ENCODE measurements at places on chromosomes 16 and 17.

DNA sequence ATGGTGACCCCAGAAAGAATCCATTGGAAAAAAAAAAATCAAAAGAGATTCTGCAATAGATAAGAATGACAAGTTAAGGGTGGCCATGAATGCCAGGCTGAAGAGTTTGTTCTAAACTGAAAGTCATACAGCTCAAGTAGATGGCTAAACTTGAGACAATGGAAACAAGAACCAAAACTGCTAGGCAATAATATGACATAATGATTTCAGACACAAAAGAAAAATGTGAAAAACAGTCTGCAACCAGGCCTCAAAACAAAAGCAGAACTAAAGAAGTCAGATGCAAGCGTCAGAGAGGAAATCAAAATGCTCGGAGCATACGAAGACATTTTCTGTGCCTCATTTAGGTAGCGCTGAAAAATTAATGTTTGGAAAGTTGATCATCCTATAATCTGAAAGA lies 54.4 kb upstream of the YPEL2 start:
- no peak for DNase-seq

GRCh38 chr16:10971560-10971961 lies 27.2 kb downstream of the CLEC16A start:
- no peak for DNase-seq

GRCh38 chr16:81502396-81503070 lies 57.9 kb downstream of the CMIP start:
- DNase-seq, result no peak

GRCh38 chr16:29192329-29193247 lies 207.7 kb downstream of the LAT start:
- DNase-seq, result no peak

DNA sequence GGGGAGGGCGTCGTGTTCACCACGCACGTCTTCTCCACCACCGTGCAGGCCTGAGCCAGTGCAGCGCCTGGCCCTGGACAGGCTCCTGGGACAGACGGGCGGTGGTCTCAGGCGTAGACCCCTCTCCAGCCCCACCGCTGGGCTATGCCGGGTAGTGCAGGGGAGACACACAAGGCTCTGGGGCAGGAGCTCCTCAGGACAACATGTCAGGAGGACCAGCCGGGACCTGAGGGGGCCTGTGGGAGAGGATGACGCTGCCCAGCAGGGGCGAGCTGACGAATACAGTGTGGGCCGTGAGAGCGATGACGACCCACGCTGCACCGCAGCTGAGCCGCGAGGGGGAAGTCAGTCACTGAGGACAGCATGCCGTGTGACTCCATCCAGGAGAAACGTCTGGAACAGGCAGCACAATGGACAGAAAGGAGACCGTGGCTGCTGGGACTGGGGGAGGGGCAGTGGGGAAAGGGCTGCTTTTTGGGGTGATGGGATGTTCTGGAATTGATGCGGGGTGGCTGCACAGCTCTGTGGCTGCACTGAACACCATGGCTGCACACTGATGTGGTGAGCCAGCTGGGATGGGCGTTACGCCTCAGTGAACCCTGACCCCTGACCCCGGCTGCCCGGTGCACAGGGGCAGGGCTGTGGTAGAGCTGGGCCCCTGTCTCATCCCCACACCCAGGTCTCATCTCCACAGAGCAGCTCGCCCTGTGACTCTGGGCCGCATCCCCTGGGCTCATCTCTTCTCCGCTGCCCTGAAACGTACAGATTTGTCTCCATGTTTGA lies 20.2 kb downstream of the DNASE1 start:
- no peak for DNase-seq

GRCh38 chr17:80639658-80640057 lies 95.0 kb downstream of the RPTOR start:
- no peak for DNase-seq

GRCh38 chr17:7444682-7445618 lies at the start of gene CHRNB1:
Gene CHRNB1 (plus strand): TSS chr17:7445061. CDS start chr17:7445128, 67 bp downstream.
- DNase-seq, result no peak

- no peak for DNase-seq
These were observed 9.3 kb downstream of the ODAD4 start for GRCh38 chr17:41939693-41940090.

- DNase-seq, result no peak
These were observed 249.5 kb upstream of the RBFOX1 start for GRCh38 chr16:7083096-7083495.

DNA sequence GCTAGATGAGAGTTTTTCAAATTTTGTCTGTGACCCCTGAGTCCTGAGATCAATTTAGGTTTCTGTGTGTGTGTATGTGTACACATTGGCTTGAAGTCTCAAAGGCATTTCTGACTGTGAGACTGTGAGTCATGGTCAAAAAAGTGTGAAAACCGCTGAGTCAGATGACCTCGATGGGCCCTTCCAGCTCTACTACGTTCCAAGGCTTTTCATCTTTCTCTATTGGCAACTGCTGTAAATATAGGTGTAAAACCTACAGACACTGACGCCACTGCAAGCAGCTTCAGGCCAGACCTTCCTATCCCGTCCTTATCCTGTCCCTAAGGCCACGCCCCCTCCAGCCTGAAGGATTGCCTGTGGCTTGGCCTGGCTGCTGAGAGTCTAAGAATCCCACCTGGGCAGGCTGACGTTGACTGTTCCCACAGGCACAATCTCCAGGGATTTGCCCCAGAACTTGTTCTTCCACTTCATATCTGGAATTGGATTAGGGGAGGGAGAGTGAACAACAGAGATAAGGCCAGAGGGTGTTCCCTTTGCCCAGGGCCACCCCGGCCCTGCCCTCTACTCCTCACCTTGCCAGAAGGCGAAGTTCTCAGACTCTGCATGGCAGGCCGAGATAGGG lies 11.3 kb downstream of the OSBPL7 start:
- DNase-seq, result no peak

DNA sequence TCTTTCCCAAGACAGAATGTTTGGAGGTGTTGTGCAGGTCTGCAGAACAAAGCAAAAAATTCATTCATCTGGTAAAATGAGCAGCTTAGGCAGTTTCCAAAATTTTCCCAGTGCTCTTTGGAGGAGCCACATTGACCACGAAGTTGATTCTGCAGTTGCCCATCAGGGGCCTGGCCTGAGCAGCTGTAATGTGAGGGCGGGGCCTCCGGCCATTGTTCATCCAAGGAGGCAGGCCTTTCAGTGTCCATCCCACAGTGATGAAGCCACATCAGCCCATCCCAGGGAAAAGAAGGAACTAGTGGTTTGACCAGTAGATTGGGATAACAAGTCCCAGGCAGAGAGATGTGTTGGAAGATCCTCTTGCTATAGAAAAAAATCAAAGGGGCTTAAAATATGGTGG lies 10.1 kb downstream of the UBFD1 start:
- no peak for DNase-seq

DNA sequence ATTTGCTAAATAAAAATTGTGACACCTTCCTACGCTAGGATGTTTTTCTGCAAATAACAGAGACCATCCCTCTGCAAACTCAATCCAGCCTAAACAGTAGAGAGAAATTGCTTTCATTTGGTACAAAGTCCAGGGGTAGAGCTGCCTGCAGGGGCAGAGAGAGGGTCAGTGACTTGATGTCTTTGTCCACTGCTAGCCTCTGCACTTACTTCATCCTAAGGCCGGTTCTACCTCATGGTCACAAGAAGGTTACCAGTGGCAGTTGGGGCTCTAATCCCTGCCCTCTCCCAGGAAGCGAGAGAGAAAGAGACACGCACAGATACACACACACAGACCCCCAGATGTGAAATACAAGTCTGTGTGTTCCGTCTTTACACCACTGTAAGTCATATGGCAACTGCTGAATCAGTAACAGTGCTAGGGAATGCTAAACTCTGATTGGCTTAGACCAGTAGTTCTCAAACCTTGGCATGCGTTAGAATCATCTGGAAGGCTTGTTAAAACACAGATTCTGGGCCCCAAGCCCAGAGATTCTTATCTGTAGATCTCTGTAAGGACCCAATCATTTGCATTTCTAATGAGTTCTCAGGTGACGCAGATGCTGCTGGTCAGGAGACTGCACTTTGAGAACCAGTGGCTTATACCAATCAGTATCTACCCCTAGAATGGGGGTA lies 13.1 kb upstream of the LPCAT2 start:
- DNase-seq, result no peak

DNA sequence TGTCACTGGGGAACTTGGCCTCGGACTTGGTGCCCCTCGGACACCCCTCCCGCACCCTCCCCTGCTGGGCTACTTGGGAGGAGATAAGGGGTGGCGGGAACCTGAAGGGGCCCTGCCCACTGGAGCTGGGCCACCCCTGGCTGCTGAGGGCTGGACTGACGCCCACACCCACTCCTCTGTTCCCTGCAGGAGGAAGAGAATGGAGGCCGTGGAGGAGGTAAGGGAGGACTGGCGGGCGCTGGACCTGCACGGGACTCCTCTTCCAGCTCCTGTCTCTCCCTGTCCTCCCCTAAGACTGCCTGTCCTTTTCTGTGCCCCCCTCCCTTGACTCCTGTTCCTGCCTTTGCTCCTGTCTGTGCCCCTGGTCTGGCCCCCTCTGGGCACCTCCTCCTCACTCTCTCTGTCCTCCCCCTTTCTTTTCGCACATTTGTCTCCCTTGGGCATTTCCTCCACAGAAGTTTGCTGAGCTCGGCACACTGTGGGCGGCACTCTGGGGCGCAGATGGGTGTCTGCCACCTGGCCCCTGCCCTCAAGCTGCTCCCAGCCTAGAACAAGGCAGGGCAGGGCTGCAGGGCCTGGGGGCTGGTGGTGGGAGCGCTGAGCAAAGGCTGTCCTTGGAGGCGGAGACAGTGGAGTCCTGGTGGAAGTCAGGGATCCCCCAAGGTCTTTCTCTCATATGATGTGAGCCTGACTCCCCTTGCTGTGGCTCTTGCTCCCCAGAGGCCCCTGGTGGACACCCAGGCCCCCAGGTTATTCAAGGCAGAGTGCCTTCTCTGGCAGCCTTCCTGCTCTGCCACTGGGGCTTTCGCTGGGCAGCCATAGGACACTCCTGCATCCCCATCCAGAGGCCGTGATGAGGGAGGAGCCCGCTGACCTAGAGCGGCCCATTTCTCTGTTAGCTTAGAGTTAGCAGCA lies 32.7 kb downstream of the ARHGAP23 start:
- DNase-seq, result no peak

GRCh38 chr17:55734128-55734781 lies 11.6 kb upstream of the TMEM100 start:
- DNase-seq, result no peak

GRCh38 chr17:10681866-10682446 lies 15.4 kb downstream of the SCO1 start:
- DNase-seq, result no peak

- DNase-seq, result no peak
These were observed 134.3 kb downstream of the CCT6B start for GRCh38 chr17:34827008-34827407.

GRCh38 chr17:40717776-40718175 lies 14.2 kb upstream of the KRT24 start:
- no peak for DNase-seq

Data from stimulated activated CD4-positive, alpha-beta T cell treated with anti-CD3 and anti-CD28 coated beads, TNF-alpha, amount 100 ng/mL, for 1 hour (primary cell).